NCI-H1436 treated with DMSO at 0.1 percent for 48 hours (cell line): ENCODE measurements at places on chromosomes 11 and 22.

DNA sequence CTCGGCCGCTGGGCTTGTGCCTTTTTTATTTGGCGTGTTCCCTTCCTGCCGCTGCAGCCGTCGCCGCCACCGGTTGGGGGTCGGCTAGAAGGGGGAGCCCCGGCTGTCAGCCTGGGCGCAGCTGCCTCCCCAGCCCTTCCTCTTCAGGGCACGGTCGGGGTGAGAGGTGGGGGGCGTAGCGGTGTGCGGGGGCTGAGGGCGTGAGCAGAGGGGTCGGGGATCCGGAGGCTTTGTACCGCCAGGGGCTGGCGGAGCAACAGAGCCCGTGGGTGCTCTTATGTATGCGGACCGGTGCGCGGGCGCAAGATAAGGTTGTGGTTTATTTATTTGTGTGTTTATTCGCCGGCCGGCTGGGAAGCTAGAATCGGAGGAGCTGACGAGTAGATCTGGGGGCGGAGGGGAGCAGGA, 477 bp downstream of the ZBTB16 start:
- DNase-seq: no peak

DNA sequence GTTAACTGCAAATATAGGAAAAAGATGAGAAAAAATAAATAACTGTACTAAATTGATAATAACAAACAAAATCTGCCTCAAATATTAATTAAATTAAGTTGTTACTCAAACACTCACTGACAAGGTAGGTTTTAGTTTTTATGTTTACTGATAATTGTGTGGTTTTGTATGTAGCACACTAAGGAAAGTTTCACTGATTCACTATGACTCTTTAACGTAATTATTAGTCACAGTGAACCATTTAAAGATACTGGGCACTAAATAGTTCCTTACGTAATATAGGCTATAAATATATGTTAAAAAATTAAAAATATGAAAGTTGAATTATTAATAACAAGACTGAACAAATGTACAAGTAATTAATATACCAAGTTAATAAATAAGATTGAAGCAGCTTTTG, 2330.0 kb upstream of the RAG2 start:
- no peak for DNase-seq

DNA sequence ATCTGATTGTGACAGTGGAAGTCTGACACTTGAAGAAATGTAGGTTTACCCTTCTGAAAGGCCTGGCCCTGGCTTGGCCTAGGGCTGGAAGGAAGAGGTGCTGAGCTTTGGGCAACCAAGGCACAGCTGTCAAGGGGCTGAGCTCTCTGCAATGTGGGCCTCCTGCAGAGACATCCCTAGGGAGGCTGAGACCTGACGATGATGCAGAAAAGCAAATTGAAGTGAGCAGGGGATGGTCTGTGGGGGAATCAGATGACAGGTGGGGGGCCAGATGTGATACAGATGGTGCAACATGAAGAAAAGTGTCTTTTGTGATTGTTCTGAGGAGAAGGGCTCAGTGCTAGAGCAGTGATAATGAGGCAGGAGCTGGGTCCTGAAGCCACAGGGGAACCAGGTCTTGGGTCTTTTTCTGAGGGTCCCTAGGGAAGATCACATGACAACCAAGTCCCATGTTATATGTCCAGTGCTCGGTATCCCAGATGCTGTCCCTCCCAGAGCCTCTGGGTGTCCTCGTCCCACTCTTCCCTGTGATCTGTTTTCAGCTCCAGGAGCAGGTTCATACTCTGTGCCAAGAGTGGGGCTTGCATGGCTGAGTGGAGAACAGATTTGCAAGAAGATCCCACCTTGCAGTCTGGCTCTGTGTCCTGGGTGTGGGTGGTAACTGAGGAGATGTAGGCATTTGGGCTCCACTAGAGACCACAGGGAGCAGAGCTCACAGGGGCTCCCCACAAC, 79.9 kb upstream of the VPREB1 start:
- DNase-seq: no peak

- DNase-seq: no peak
These were observed 493.6 kb upstream of the FAT3 start for GRCh38 chr11:91731051-91731450.

GRCh38 chr11:79661373-79661772, 220.5 kb upstream of the TENM4 start:
- DNase-seq: no peak

DNA sequence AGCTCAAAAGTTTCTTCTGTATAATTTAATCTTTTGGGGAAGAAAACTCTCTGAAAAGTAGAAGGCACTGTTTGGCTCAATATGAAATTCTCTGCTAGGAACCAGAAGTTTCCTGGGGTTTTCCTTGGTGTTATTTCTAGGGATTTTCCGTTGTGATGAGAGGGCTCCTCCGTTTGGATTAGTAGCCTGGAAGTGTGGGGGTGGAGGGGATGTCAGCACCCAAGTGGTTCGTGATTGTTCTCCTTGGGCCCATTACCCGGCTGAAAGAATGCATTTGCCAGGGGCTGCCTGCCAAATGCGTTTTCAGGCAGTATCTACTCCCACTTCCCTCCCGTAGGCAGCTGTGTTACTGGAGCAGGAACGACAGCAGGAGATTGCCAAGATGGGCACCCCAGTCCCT, 4.3 kb downstream of the SF3B2 start:
- no peak for DNase-seq

- no peak for DNase-seq
These were observed 139.5 kb downstream of the CTTN start for GRCh38 chr11:70537576-70538571.

GRCh38 chr11:103929170-103929903, 107.1 kb upstream of the DDI1 start:
- no peak for DNase-seq

- no peak for DNase-seq
These were observed 95.4 kb downstream of the GRAMD1B start for GRCh38 chr11:123525511-123525918.

- no peak for DNase-seq
These were observed 27.8 kb downstream of the RELT start for GRCh38 chr11:73404048-73404447.

DNA sequence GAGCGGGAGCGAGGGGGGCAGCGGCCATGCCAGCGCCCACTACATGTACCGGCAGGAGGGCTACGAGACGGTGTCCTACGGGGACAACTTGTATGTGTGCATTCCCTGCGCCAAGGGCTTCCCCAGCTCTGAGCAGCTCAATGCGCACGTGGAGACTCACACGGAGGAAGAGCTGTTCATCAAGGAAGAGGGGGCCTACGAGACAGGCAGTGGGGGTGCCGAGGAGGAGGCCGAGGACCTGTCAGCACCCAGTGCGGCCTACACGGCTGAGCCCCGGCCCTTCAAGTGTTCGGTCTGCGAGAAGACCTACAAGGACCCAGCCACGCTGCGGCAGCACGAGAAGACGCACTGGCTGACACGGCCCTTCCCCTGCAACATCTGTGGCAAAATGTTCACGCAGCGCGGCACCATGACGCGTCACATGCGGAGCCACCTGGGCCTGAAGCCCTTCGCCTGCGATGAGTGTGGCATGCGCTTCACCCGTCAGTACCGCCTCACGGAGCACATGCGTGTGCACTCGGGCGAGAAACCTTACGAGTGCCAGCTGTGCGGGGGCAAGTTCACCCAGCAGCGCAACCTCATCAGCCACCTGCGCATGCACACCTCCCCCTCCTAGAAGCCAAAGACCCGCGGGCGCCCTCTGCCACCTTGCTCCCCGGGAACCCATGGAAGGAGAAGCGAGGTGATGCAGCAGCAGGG, 20.9 kb upstream of the TMEM191C start:
- no peak for DNase-seq

GRCh38 chr11:36002196-36002595, 58.3 kb downstream of the LDLRAD3 start:
- no peak for DNase-seq

GRCh38 chr11:17554487-17554886, 7.4 kb downstream of the OTOG start:
- no peak for DNase-seq

DNA sequence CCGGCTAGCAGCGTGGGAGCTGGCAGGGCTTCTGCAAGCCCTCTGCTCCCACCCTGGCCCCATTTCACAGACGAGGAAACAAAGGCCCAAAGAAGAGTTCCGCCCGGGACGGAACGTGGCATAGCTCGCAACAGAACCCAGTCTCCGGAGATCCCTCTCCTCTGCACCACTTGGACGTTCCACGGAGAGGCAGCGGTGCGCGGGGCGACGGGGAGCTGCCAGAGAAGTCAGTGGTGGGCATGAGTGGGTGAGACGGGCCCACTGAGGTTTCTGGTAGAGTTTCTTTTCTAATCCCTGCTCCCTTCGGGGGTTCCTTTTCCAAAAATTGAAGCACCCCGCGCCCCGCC, 554 bp upstream of the NECTIN1 start:
- DNase-seq: no peak

DNA sequence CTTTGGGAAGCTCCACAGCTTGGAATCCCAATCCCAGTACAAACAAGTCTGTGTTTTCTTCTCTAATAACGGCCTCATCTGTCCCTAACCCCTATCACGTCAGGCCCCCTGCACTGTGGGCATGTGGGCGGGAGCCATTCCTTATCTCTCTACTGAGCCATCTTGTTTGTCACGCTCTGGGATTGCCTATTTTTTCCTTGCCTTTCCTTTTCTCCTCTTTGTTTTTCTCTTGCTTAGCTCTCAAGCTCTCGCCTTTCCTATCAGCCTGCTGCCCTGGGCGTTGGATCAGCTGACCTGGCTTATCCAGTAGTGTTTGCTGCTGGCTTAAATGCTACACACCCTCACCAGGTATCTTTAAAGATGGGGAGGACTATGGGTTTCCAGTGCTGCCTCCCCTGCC, 35.8 kb downstream of the ARHGAP1 start:
- DNase-seq: no peak

DNA sequence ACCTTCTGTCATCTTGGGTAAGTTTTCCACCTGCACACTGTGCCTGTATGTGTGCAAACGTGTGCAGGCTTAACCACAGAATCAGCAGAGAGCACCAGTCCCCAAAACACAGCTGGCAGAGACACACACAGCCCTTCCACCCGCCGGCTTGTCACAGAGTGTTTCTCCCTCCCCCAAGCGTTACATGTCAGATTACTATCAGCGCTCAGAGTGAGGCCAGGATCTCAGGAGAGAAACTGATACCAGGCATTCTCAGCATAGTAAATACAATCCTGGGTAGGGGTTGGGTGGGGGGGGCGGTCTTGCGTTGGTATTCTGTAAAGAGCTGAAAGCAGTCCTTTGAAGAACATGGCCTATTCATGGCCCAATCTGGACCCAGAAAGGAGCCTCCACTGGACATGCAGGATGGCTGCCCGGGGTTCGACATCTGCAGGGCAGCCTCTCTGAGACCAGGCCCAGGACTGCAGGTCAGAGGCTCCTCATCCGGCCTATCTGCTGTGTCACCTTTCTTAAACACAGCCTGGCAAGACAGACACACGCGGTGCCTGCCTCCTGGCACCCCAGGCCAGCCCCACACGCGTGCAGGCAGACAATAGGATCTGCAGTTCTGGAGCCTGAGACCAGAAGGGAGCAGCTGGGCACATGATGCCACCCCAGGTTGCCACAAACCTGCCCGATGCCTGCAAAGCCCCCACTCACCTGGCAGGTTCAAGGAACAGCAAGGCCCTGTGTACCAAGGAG, 1.7 kb downstream of the OSBPL5 start:
- no peak for DNase-seq

GRCh38 chr11:6735306-6735705, 36.5 kb downstream of the OR2AG2 start:
- DNase-seq: no peak

DNA sequence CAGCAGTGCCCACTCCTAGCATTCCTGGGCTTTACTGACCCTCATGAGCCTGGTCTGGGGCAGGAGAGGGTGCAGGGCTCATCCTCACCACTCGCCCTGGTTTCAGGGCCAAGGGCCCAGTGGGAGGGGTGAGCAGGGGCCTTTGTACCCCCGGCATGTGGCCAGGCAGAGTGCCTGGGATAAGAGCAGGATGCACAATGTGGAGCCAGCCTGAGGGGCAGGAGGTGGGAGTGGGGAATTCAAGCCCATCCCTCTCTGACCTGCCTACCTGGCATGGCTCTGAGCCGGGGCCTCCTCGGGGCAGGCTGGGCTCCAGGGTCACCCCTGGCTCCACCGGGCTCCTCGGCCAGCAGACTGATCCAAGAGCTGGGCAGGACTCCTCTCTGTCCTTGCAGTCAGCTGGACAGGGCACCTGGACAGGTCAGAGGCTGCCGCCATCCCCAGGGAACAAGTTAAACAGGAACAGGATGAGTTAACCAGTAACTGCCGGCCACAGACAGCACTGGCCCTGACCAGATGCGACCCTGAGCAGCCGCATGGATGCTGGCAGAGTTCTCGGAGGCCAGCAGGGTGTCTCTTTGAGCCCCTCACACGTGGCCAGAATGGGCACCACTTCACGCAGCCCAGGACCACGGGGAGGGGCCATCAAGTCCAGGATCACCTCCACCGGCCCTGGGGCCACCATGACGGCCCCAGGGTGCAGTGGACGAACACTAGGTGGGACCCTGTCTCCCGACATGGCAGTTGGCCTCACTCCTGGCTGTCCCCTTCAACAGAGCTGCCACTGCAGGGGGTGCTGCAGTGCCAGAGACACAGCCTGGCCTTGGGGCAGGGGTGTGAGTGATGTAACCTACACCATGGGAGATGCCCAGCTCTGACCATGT, 5.0 kb downstream of the SIGIRR start:
- DNase-seq: no peak

DNA sequence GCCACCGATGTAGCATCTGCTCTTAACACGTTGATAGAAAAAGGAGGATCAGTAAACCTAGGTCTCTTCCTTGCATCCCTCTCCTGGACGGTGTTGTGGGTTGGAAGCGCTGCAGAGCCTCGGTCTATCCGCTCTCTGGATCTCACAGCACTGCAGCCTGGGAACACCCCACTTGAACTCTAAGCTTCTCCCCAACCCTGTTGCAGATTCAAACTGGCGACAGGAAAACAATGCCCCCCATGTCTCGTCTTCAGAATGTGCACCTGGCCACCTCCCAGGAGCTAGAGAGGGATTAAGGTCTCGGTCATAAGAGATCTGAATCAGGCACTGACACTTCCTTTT, 454 bp downstream of the TMEM218 start:
- DNase-seq: no peak

DNA sequence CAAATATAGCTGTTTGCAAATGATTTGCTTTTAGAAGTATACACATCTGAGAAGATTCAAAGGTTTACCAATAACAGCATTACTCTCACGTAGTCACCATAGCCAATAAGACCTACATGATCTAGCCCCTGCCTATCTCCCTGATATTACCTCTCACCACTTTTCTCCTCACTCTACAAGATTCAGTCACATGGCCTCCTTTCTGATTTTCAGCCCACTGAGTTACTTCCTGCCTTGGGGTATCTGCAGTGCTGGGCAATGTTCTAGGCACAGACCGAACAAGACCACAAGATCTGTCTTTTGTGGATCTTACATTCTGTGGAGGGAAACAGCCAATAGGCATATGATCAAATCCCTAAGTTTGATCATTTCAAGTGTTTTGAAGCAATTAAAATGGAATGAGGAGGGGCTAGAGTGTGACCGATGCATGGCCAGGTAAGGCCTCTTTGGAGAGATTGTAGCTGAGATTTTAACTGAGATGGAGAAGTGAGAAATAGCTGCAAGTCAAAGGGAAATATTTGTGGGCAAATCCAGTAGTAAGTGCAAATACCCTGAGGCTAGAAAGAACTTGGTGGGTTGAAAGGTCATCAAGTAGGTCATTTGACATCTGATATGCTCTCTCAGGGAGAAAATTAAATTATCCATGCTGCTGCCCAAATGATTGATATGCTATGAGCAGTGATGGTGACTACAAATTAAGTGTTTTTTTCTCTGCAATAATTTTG, 43.1 kb downstream of the ARL14EP start:
- no peak for DNase-seq
